Stimulated activated CD8-positive, alpha-beta memory T cell treated with anti-CD3 and anti-CD28 coated beads, Interleukin-7, amount 100 ng/mL, for 1 hour (primary cell): ENCODE measurements at places on chromosomes 11 and 22.

GRCh38 chr11:2769409-2770095 lies 69.8 kb upstream of the KCNQ1OT1 start:
- no peak for DNase-seq

GRCh38 chr11:35046681-35047080 lies 92.3 kb upstream of the CD44 start:
- DNase-seq = no peak

DNA sequence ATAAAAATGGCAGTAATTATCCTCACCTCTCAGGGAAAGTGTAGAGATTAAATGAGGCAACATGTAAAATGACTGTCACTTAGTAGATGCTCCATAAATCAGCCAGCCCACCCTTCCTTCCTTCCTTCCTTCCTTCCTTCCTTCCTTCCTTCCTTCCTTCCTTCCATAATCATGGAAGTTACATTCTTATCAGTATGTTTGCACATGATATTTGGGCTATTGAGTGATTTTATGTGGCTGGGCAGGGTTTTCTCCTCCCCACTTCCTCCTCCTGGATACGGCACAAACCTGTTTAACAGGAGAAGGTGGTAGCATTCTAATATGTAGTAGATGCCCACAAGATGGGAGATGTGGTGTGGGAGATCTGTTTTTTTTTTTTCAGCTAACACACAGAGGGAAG lies 11.9 kb downstream of the LYVE1 start:
- no peak for DNase-seq

DNA sequence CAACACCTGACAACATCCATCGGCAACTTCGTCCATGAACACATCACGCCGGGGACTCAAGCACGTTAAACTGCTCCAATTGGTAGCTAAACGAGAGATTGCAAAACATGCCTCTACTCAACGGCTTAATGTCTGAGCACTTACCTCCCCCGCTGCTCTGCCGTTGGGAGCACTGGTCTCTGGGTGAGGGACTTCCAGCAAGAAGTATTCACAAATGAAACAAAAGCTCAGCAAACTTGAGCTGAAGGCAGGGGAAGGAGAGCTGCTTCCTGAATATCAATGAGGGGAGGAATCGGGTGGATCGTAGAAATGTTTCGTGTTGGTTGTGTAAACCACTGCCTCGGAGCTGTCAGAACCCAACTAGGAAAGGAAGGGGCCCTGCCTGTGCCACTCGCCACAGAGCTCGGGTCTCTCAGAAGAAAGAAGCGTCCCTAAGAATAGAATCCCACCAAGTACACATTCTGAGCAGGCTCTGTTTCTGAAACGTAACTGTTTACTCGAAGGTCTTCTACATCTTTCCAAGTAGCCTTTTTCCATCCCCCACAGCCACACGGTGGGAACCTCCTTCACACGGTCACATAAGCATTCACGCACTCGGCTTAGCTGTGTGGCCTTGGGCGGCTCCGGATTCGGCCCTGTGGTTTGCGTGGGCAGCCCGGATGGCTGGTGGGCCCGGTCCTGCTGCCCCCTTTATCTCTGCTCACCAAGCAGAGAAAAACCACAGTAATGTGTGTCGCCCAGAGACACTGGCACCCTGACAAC lies at the start of gene MLC1:
Gene MLC1 (minus strand): TSS at position 216 of the 762 bp plus-strand sequence. CDS start 524 bp downstream, outside the sequence.
- DNase-seq = no peak

DNA sequence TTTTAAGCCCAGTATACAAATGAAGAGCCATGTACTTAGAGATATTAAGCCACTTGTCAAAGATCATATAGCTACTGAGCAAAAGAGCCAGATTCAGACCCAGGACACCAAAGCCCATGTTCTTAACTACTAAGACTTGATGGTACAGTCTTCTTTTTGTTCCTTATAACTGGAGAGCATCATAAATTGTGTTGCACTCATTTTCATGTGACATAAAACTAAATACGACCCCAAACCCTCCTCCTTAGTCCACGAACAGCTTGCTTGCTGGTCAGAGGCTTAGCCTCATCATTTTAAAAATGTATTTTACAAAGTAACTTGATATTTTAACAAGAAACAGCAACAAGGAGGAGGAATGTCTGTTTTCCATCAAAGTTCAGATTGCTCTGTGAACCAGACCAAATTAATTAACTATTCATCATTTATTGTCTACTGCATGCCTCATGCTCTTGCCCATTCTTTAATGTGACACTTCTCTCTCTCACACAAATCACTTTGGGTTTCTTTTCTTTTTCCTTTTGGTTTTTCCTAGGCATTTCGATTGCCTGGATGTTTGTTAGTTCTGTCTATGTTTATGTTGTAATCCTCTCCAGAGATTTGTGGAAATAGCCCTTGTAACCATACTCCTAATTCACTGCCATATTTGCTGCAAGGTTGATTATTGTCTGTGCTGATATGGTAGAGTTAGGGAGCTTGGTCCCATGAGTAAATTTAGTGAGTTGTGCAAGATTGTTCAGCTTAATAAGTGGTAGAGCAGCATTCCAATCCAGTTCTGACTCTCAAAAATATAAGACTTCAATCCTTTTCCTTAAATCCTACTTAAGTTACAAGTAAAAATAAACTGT lies 8.4 kb upstream of the ARHGAP20 start:
- no peak for DNase-seq

DNA sequence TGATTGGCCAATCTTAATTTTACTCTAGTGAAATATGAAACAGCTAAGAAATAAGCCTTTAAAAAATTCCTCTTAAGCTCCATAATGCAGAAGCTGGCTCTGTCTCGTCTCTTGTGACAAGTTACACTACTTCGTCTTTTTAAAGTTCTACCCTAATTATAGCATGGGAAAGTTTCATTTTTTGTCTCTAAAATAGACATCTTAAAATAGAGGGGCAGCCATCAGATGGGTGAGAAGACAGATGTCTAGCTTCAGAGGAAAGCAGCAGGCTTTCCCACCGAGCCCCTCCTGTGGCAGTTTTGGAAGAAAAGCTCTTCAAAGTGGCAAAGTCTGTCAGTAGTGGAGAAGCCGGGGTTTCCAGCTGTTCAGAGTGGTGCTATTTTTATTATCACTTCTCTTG lies 39.5 kb downstream of the XRRA1 start:
- no peak for DNase-seq

DNA sequence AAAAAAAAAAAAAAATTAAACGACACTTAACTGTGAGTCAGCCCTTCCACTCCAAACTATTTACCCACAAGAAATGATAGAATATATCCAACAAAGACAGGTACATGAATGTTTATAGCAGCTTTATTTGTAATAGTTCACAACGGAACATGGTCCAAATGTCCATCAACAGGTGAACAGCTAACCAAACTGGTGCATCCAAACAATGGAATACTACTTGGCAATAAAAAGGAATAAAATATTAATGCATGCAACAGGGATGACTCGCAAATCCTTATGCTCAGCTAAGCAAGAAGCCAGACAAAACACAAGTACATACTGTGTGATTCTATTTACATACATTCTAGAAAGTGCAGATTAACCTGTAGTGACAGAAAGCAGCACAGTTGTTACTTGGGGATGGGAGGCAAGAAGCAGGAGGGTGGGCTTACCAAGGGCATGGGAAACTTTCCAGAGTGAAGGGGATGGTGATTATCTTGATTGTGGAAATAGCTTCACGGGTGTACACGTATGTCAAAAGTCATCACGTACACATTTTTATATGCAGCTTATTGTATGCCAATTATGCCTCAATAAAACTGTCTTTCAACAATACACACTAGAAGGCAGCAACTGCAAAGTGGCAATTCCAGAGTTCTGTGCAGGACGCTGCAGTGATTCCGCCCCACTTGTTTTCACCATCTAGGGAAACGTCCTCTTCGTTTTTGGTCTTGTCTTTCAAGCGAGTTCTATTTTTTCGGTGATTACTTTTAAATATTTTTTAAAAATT lies 6.7 kb upstream of the SF1 start:
- DNase-seq = no peak

GRCh38 chr22:29617922-29618629 lies 14.6 kb downstream of the NF2 start:
- DNase-seq = no peak

GRCh38 chr11:68302670-68303069 lies 9.7 kb upstream of the LRP5 start:
- no peak for DNase-seq

DNA sequence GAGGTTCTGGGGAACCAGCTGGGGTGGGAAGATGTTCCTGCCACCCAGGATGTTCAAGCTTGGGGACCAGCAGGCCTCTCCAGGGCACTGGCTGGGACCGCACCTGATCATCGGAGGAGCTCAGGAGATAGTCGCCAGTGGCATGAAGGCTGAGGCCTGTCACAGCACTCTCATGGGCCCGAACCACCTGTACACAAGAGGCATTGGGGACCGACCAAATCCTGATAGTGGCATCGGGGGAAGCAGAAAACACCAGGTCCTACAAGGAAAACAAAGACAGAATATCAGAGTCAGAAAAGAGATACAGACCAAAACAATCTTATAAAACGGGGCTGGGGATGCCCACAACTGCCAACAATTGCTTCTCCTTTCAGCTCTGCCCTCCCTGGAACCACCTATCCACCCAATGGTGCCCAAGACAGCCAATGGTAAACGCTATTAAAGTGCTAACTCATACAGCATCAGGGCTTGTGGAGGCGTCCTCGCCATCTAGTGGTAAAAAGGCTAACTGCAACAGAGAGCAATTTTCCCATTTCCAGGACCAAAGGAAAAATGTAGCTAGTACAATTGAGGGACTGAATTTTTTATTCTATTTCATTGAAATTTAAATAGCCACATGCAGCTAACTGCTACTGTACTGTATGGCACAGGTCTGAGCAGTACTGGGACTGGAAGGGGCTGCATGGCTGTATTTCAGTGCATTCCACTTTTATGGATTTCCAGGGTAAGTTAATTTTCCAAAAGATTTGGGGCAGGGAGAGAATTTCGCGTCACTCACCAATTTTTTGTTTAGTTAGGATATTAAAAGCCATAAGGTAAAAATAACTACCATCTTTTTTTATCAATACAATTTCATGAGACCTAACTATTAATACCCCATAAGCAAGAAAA lies 7.1 kb downstream of the PRPF19 start:
- no peak for DNase-seq

DNA sequence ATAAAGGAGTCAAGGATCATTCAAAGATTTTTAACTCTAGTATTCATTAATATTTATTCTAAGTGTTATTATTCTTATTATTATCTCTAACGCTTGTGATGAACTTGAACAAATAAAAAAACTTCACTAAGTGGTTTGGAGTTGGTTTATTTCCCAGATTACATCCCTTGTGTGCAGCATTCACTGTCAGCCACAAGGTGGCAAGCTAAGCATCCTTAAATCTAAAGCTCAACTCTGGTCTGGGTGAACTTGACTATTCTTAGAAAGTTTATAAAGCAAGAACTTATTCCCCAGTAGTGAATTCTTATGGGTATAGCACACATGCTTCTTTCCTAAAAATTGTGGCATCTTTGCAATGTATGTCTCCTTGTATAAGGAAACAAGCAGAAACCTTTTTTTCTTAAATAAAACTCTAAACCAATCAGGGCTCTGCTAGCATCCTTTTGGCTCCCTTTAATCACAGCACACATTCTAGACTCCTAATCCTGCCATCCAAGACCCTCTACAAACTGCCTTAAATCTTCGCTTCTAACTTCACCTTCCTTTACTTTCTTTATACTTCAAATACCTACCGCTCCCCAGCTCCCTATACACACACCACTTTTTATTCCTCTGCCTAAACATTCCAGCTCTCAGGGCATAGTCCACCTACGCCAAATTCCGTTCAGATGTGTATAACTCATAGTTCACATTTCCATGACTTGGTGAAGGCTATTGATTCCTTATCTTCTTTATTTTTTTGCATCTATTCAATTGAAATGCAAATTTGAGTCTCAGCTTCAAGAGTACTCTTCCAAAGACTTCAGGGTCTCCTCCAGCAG lies 1068.8 kb downstream of the DLG2 start:
- no peak for DNase-seq

GRCh38 chr11:123072332-123072761 lies 10.4 kb upstream of the HSPA8 start:
- DNase-seq = no peak

DNA sequence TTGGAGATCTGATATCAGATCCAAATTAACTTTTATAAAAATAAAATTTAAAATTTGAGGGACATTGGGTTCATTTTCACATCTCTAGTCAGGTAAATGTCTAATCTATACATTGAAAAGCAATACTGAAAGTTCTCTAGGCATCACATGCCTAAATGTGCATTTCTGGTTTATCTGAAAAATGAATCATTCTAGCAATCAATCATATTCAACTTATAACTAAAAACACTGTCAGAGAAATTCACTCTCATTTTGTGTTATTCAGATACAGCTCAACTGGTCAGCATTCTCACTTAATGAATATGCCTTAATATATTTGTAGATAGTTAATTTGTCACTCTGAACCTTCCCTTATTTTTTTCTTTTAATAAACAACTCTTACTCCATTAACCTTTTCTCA lies 243.2 kb downstream of the CASP12 start:
- no peak for DNase-seq

DNA sequence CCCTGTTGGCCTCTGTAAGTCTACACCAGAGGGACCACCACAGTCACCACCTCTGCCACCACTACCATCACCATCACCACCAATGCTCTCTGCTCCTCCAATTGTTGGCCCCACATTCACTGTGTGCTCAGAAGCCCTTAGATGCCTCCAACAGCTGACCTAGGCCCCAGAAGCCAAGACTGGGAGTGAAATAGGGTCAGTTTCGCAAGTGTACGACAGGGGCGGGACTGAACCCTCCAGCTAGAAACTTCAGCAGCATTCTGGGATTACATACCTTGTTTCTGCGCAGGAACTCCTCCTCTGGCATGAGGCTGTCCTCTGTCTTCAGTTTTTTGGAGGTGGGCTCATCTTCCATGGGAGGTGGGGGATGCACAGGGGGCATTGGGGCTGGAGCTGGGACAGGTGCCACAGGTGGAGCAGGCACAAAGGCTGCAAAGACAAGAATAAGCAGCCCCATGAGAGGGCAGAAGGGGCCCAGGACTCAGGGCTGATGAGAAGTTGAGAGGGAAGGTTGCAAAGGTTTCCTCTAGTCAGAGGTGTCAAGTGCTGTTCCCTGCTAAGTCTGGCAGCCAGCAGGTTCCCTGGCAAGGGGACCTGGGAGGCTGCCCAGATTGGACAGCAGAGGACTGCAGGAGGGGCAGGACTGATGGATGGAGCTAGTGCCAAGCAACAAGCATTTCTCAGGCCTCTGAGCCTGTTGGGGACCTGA lies 10.2 kb upstream of the TBC1D10A start:
- DNase-seq = no peak

GRCh38 chr22:27493796-27494195 lies 307.8 kb downstream of the MN1 start:
- DNase-seq = no peak

DNA sequence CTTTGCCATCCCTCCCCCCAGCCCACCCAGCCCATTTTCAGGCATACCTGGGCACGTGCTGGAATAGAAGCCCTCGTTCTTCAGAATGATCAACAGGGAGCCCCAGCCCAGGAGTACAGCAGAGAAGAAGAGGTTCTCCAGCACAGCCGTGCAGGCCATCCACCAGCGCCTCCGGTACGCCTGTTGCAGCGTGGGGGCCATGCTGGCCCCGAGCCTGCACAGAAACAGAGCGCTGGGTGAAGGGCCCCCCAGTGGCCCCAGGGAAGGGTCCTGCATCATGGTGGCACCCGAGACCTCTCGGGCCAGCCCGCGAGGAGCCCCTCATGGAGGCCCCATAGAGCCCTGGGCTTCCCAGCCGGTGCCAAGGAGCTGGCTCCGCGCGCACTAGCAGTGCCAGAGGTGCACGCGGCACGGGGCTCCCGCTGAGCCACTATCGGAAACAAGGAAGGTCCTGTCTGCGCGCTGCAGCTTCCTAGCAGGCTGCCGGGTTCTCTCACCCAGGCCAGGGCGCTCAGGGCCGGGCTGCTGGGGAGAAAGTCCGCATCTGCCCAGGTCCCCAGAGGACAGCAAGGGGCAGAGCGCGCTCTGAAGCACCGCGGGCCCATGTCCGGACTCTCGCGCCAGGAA lies 1.5 kb downstream of the SLC43A1 start:
- DNase-seq = no peak
